LoVo (cell line): ENCODE measurements at places on chromosomes 16 and 17.

DNA sequence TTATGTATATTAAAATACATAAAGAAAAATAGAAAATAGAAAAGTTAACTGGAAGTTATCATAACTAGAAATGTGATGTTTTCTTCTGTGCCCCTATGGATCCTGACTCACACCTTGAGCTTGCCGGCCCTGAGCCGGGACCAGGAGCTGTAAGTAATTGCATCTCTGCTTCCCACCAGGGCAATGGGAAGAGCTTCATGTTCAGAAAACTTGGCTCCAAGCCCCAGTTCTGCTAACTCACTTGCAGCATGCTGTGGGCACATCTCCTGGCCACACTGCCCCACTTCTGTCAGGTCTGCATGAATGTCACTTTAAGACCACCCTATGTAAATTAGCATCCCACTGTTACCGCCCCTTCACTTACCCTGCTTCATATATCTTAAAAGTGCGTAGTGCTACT is 37.2 kb downstream of the GNAO1 start:
- no peak for DNase-seq

DNA sequence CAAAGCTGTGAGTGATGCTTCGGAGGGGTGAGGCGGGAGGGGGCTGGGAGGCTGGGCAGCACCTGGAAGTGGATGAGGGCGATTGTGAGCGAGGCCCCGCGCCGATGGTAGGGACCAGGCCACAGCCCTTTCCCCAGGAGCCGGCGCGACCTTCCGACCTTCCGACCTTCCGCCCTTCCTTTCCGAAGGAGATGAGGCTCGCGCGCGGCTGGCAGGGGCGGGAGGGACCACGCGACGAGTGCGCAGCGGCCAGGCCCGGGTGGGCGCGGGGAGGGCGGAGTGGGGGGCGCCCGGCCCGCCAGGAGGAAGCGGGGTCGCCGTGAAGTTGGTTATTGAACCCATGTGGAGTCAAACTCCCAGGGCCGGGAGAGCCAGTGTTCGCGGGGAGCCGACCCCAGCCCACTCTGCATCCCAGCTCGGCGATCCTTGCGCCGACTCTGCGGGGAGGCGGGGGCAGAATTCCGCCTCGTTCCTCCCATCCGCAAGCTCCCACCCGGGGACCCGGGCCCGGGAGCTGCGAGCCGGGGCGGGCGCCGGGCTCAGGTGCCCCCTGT is 56.6 kb downstream of the RAP1GAP2 start:
- no peak for DNase-seq

DNA sequence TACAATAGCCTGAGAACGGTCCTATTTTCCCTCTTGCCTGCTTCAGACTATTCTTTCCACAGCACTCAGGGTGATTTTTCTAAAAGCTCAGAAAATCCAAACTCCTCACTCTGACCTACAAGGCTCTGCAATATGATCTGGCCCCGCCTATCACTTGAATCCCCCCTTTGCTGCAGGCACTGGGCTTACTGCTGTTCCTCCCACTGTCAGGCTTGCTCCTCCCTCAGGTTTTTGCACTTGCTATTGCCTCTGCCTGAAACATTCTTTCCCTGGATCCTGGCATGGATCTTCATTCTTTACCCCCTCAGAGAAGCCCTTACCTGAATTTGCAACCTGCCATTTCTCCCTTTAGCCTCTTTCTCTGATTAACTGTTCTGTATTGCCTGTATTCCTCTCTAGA is 52.3 kb downstream of the RPGRIP1L start:
- DNase-seq = no peak

- DNase-seq = peak; percentile 44
Measured at GRCh38 chr17:43552229-43552837, 6.2 kb upstream of the ETV4 start.

DNA sequence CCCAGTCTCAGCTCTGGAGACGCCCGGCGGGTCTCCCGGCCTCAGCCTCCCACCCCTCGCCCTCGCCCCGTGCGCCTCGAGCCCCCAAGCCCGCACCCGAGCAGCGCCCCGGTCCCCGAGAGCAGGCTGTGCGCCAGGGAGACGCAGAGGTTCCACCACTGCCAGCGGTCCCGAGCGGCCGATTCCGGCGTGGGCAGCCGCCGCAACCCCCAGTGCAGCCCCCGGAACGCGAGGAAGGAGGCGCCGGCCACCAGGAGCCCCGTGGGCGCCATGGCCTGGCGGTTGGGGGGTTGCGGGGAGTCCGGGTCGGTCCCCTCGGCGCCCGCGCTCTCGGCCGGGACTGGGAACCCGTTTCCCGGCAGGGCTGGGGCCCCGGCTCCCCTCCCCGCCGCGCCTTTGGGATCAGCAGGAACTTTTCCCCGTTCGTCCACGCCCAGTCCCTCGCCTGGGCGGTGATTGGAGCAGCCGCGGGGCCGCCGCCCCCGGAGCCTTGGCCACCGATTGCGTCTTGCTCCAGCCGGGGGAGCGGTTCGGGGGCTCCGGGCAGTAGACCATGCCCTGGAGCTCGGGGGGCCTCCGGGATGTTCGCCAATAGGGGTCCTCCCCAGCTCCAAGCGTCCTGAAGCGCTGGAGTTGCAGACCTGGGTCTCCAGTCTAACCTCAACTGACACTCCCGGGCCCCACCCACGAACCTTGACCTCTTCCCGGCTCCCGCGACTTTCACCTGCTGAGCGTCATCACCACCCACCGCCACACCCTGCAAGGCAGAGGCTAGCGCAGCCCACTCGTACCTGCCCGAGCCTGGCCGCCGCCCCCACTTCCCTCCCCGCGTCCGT is at the start of gene TLCD2:
TSS of gene TLCD2 (minus strand) at position 407 of the 836 bp plus-strand sequence. CDS start at position 272, 135 bp downstream.
- peak; percentile 84 for DNase-seq

DNA sequence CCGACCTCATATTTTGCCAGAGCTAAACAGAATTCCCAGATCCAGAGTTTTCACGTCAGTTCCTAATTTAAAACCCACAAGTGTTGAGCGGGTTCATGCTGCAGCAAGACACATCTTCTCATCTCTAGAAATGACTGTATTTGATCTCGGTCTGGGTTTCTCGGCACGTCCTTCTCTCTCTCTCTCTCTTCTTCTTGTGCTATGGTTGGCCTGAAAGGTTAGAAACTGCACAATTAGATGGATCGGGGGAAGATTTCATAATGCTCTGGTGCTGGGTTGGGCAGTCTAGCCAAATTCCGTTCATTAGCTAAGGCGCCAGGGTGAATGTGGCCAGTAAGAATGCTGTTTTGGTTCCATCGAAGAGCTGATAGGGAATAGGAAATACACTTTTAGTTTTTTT is 158.9 kb upstream of the NOG start:
- DNase-seq = no peak
